Activated naive CD4-positive, alpha-beta T cell treated with anti-CD3 and anti-CD28 coated beads for 36 hours (primary cell): ENCODE measurements at places on chromosomes 3 and 15. TPM values are rescaled to one million over a fixed set of nuclear protein-coding genes. Genes with fewer than 3 reads are reported as not detected.
A peak's percentile ranks its signal among the peaks of the same experiment; 100 is the strongest.

GRCh38 chr3:83523470-83524073 lies 1435.2 kb upstream of the CADM2 start:
- peak; percentile 37 for DNase-seq

DNA sequence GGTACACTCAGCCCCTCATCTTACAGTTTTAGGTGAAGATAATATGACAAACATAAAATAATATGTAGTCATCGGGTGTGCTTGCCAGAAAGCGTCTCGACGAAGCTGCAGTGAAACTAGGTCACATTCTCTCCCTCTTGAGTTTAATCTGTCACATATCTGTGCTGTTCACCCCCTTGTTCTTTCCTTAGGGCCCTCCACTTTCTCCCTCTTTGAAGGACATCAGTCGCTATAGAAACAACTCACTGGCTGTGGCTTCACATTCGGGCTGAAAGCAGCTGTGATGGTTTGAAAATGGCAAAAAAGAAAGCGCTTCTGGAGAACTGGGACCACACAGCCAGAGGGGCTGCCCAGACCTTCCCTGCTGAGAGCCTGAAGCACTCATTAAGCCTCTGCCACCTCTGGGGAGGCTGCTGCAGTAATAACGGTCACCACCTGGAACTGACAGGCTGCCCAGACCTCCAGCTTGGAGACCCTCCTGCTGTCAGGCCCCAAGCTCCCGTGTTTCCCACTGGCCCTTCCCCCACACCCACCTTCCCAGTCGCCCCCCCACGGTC lies 50.3 kb downstream of the ABTB1 start:
- DNase-seq, result no peak

ADAMTSL3 gene
- not detected for total RNA-seq

DNA sequence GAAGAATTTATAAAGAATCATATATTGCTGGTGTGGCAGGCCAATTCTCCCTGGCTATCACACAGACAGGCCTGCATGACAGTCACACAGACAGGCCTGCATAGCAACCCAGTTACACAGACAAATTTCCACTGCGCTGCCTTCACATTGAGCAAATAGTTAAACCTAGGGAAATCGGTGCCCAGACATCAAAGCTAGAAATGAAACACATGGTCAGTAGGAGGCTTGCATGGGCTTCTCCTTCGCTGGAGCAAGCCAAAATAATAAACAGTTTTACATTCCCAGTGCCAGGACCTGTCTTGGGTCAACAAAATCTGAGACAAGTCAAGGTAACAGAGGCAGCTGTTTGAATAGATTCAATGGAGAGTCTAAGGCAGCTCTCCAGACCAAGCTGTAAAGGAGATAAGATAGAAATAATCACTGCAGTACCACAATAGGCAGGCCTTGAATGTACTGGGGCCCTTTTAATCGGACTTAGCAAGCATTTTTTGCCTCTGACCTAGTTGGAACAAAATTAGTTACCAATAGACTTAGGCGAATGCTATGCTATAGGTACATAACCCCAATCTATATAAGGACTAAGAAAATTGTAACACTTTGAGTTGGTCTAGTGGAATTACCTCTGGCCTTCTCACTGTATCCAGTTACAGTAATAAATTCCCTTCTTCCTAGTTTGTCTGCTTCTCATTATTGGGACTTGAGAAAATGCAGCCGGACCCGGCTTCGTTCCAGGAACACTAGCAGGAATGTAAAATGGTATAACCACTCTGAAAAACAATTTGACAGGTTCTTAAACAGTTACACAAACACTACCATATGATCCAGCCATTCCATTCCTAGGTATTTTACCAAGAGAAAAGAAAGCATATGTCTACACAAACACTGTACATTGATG lies 274.7 kb upstream of the UBE2E2 start:
- DNase-seq, result no peak

DNA sequence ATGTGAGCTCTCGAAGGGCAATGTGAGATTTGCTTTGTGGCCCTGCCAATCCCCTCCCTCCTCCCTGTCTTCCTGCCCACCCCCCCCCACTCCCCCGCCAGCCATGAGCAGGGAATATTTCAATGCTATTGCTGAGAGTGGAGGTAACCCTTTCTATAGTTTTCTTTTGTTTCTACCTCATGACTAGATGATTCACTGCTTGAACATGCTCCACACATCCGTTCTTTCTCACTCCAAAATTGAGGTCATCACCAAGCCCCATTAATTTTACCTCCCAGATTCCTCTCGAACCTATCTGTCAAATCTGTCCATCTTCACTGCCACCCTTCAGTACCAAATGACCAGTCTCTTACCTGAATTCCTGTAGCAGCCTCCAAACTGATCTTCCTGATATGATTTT lies 12.2 kb downstream of the ZNF774 start:
- no peak for DNase-seq

- no peak for DNase-seq
Observed at GRCh38 chr3:182246870-182247269, 535.1 kb downstream of the SOX2 start.

DNA sequence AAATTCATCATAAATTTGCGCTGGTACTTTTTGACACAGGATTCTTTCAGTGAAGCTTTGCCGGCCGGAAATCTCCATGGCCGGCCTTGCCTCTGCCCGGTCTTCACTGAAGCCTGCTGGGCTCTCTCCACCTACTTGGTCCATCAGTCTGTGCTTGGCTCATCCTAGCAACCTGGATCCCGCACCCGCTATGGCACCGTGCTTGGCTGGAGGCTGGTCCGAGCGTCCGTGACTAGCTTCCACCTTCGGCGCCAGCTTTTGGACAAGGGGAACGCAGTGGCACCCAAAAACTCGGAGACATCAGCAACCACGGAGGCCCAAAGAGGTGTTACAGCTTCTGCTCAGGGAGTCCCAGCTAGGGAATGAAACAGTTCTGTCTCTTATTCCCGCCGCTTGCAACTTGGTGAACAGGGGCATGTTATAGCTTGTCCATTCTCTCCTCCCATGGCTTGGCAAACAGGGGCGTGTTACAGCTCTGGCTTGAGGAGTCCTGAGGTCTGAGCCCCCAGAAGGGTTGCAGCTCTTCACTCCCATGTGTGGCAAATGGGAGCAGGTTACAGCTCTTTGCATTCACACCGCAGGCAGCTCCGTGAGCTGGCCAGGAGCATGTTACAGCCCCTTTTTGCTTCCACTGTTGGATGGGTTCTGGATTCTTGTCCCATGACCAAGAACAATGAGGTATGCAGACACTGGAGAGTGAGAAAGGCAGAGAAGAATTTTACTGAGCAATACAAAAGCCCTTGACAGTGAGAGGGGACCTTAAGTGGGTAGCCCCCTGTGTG lies 204.2 kb downstream of the DIPK2A start:
- no peak for DNase-seq

MYD88 gene
- 19.3 TPM for total RNA-seq

GRCh38 chr3:52175416-52176179 lies 21.4 kb upstream of the POC1A start:
- DNase-seq, result no peak

GCHFR gene
- total RNA-seq, result 32.7 TPM

CLEC3B gene
- not detected for total RNA-seq

DNA sequence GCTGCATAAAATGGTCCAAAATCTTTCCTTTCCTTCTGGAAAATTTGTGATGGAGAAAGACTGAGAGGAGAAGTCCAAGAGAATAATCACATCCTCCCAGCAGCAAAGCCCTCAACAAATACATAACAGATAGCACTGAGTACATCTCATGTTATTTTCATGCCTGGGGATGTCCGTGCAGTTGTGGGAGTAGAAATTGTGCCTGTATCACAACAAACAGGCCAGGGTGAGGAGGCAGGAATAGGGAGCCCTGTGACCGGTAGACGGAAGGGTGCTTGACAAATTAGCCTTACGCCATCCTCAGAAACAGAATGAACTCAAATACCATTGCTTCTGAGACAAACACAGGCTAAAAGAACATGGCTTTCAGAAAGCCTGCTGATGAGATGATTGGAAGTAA lies 333.2 kb upstream of the UMPS start:
- DNase-seq, result no peak

GRCh38 chr3:194395212-194395611 lies 3.9 kb downstream of the GP5 start:
- peak; percentile 49 for DNase-seq

SPRED1 gene
- 0.62 TPM for total RNA-seq

- DNase-seq, result no peak
Observed at GRCh38 chr3:182983876-182984275, 3.5 kb upstream of the DCUN1D1 start.

COL7A1 gene
- 0.84 TPM for total RNA-seq

DNA sequence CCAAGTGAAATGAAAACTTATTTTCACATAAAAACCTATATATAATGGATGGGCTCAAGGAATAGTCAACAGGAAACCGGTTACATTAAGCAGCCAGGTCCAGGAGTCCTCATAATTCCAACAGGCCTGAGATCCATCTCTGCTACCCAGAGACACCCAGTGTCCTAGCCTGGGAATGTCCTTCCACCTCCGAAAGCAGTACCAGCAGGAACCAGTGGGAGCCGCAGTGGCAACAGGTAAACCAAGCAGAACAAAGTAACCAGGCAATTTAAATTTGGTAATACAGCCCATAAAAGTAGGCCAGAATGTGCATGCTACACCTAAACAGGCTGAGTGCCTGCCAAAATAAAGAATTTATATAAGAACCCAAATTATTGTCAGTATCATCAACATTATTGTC lies 195.6 kb downstream of the ZBBX start:
- no peak for DNase-seq

DNA sequence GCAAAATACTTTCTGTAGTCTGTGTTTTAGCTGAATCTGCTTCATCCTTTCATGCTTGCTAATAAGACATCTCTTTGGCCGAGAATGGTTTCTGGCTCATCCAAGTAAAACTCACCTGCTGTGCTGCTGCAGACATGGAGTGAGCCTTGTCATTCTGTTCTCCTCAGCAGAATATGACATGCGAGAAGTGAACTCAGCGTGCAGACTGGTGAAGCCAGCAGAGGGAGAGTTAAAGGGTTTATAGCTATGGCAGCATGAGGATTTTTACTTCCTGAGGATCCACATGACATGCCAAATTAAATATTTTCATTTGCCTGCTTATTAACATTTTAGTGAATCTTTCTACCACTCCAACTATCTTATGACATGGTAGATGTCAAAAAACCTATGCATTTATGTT lies 658.4 kb upstream of the NECTIN3 start:
- DNase-seq, result no peak

DNA sequence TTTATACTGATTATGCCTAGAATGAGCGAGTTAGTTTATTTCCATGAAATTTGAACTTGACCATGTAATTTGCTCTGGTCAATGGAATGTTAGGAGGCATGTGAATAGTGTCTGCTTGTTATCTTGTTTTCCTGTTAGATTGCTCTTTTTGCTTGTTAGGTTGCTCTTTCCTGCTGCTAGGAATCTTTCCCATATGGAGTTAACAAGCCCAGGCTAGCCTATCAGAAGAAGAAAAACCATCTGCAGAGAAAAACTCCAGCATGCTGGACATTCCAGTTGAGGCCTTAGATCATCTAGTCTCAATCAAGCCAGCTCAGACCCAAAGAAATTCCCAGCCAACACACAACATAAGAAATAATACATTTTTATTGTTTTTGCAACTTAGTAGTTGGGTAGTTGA lies 470.2 kb upstream of the AGTR1 start:
- DNase-seq, result no peak

DNA sequence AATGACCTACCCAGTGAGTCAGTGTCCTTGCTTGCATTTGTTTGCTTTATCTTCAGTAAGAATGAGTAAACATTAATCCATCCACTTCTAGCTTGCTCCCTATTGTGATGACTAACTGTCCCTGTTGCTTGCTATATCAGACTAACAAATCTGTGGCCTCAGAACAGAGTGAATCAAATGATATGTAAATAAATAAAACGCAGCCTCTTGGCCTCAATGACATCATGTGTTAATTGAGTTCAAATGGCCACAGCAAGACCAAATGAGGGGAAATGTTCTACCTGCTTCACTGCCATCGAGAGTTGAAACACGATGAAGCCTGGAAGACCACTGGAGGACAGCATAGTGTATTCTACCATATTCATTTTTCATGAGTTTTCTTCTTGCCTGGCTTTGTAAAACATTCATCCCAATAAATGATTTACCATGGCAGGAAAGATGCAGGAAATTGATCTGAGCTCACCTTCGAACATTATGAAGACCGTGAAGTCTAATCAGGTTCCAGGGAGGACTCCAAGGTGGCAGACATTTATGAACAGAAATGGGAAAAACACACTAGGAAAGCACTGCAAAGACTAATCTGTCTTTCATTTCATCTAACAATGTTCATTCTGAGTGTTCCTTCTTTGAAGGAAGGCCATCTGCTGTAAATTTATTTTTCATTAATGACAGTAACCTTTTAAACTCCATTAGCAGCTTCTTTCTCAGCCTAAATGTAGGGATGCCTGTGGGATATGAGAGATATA lies 1144.5 kb downstream of the TUSC7 start:
- DNase-seq, result no peak

DNA sequence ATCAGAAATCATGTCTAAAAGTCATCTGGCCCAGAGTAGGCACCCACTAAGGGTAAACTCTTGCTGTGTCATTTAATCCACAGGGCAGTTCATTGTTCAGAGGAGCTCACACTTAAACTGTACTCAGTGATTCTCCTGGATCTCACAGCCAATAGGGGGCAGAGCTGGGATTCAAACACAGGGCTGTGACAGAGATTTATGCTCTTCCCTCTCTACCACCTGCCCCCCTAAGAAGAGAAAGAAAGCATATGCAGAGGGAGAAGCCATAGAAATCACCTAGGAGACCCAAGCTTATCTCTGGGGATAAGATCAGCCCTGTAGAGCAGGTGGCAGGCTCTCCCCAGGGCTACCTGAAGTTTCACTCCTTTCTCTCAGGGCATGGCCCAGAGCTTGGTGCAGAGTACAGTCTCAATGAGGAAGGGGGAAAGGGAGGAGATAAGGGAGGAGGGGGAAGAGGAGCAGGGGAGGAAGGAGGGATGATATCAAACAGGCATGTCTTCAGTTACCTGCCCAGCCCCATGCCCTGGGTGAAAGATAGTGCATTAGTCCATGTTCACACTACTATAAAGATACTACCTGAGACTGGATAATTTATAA lies 51.8 kb upstream of the ADPGK start:
- peak; percentile 14 for DNase-seq

SPPL2A gene
- total RNA-seq, result 41.6 TPM

MYZAP gene
- total RNA-seq, result 0.40 TPM

DNA sequence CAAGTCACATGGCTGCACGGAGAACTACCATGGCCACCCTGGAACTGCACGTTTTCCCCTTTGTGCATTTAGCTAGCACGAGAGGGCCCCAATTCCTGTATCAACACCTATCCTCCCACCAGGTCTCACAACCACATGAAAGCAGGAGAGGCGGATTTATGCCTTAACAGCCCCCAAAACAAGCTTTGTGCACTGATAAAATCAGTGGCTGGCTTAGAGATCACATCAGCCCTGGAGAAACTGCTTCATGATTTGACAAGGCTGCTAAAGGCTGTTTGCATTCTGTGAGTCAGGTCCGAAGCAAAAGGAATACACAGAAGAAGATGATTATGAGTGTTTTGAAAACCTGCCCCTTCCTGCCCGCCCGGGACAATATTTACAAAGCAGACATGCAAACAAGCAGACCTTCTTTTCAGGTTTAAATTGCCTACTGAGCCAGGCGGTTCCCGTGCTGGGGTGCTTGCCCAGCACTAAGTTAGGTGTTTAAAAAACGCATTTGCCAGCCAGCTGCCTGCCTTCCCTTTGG lies 25.9 kb downstream of the CEMIP start:
- peak; percentile 42 for DNase-seq

CEP97 gene
- total RNA-seq, result 20.3 TPM

GRCh38 chr3:138684396-138684795 lies 75.8 kb downstream of the FAIM start:
- no peak for DNase-seq

CCDC33 gene
- not detected for total RNA-seq
